Astrocyte of the spinal cord (primary cell): ENCODE measurements at places on chromosomes 1 and 21.
A peak's percentile ranks its signal among the peaks of the same experiment; 100 is the strongest.

- no peak for DNase-seq
These were observed 940 bp upstream of the USF1 start for GRCh38 chr1:161046605-161047228.

- DNase-seq: no peak
These were observed 12.8 kb upstream of the COG2 start for GRCh38 chr1:230629511-230629910.

- no peak for DNase-seq
These were observed 566.1 kb downstream of the PTPRU start for GRCh38 chr1:29802181-29803068.

DNA sequence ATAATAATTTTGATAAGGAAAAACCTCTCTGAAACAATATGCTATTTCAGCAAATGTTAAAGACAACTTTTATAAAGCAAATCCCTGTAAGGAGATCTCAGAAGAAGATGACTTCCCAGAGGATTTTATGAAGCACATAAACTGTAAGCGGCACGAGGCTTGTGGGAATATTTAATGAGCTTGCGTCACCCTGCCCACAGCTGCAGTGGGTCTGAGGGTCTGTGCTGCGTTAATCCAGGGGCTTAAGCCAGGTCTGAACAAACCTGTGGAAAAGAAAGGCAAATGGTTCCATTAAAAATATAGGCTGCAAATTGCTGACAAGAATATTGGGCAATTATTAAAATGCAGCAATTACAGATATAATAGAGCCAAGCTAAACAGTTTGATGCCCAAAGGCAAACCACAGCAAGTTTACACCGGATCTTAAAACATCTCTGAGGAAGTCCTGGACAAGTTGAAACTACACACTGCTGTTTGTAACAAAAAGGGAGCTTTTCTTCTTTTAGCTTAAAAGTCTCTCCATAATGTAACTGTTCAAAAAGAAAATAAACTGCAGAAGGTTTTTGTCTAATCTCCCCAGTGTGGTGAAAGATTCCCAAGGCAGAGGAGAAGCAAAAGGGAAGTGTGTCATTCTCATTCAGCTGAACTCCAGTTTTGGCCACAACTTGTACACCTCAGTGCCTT lies 21.8 kb downstream of the TGFBR3 start:
- DNase-seq: peak; percentile 43

- DNase-seq: peak; percentile 40
These were observed 52.8 kb downstream of the CAPN2 start for GRCh38 chr1:223765036-223765718.

DNA sequence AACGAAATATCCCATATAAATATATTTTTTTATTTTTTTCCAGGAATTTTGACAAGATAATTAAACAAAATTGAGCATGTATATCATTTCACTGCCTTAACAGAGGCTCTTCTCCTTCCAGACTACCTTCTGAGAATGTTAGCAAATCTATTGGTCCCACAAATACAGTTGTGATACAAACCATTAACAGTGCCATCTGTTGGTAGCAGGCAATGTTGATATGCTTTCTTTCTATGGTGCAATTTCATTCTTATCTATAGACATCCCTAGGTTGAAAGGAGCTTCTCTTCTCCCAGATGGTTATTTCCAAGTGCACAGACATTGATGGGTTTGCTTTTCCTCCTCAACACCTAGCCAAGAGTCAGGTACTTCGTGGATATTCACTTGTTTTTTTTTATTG lies 303.6 kb downstream of the USH2A start:
- DNase-seq: peak; percentile 38

- DNase-seq: no peak
These were observed 30.5 kb downstream of the OTUD7B start for GRCh38 chr1:149979972-149980540.

GRCh38 chr1:8790478-8790877 lies 27.0 kb downstream of the RERE start:
- DNase-seq: no peak

GRCh38 chr1:84208935-84209334 lies 64.9 kb downstream of the PRKACB start:
- no peak for DNase-seq

GRCh38 chr1:96445302-96445701 lies 276.3 kb upstream of the PTBP2 start:
- no peak for DNase-seq

DNA sequence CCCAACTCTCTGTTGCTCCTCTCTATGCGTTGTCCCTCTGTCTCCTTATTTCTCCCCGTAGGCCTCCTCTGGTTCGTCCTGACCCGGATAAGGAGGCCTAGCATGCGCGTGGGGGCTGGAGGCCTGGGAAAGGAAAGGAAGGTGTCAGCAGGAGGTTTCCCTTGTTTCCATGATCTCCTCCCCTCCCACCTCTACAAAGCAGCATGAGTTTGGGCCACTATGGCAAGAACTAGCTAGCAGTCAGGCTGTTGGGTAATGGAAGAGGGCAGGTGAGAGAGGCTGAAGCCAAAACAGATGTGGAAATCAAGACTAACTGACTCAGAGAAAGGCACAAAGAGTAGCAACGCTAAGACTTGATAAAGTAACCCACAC lies 687 bp upstream of the SEMA6C start:
- DNase-seq: no peak

DNA sequence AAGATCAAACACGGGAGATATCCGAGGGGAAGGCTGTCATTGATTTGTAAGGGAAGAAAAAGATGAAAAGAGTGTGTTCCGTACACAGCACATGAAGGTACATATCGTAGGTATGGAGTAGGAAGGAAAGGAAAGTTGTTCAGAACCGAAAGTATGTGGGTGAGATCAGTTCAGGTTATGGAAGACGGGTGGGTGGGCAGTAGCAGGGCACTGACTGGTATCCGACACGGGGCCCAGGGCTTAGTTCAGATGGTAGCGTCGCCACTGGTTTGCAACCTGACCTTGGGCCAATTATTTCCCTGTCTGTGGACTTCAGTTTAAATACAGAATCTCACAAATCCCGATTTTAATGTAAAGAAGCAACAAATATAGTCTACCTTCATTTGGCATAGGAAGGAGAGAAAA lies 27.8 kb upstream of the A3GALT2 start:
- no peak for DNase-seq

DNA sequence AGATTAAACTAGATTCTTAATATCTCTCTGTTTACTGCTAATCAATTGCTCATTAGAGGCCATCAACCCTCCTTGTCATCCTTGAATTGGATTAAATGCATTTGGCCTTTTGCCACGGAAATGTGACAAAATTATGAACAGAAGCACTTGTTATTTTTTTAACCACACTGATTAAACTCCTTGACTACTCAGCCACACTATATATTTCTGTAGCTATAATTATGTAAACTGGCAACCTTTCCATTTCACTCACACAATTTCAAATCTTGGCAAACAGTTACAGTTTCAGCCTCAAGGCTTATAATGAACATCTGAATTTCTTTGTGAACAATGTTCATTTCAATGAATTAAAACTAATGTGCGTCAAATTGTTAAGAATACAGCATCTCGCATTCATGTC lies 10.1 kb downstream of the ADAMTS5 start:
- no peak for DNase-seq

- peak; percentile 80 for DNase-seq
These were observed 30.6 kb upstream of the CTPS1 start for GRCh38 chr1:40948741-40949443.

- DNase-seq: no peak
These were observed 274.9 kb downstream of the NUF2 start for GRCh38 chr1:163596541-163597258.

GRCh38 chr1:35619237-35620121 lies 21.8 kb downstream of the PSMB2 start:
- DNase-seq: no peak

DNA sequence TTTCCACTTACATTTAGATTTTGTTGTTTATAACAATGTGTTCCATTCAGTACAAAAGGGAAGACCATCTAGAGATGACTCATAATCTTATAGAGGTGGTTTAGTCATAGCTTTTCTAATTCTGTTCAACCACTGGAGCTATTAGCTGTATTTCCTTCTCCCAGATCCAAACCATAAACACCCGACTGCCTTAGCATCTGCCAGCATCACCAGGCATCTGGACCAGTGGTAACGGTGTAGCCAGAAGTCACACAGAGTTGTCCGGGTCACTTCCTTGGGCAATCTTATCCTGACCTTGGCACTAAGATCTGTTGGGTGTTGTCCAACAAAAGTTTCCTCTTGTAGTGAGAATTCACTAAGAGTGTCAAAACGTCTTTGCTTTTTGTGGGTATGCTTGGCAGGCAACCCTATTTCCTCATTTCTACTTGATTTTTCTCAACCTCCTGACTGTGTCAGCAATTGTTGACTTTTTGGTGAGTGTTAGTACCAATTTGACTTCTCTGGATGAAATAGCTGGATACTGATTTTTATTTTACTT lies 372.1 kb upstream of the B3GALT2 start:
- peak; percentile 96 for DNase-seq

DNA sequence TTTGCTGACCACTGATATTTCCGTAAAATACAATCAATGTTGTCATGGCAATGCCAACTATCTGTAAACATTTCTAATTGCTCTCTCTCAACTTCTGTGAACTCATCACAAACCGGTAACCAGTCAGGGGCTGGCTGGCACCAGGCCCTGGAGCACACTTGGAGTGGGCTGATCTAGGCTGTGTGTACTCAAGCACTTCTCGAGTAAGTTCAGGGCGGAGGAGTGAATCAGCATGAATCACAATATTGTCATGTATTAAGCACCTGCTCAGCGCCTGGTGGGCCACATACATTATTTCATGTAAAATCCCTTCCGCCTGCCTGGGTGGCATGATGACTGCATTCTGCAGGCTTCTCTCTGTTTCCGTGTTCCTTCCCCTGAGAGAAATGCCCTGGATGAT lies 212.4 kb downstream of the FOXD2 start:
- DNase-seq: peak; percentile 86

DNA sequence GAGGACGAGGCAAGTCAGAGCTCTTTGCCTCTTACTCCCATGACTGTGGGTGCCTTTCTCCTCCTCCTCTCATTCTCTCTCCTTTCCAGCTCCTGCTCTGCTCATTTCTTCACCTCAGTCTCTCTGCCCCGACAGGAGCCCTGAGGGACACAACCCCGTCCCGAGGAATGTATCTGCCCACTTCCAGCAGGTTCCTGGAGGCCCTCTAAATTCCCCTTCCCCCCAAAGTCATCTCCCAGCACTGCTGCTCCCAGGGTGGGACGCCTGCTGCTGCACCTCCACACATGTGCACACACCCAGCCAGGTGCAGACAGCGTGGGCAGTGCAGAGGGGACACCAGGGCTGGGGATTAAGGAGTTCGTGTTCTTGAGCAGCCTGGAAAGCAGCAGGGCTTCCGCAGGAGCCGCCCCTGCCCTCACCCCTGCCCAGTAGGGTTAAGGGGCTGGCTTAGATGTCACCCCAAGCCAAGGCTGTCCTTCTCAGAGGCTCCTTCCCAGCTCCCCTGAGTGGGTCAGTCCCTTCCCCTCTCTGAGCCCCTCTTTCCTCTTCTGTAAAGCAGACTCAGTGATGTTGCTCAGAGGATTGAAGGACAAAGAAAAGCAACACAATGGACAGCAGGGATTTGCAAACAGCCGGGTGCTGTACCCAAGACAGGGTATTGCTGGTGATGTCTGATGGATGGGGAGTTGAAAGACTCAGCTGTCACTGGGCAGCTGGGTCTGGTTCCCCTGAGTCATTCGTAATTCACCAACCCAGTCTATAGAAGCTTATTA lies 346.0 kb downstream of the MATN1 start:
- DNase-seq: no peak

- DNase-seq: no peak
These were observed 6.3 kb upstream of the INAVA start for GRCh38 chr1:200888349-200888838.

DNA sequence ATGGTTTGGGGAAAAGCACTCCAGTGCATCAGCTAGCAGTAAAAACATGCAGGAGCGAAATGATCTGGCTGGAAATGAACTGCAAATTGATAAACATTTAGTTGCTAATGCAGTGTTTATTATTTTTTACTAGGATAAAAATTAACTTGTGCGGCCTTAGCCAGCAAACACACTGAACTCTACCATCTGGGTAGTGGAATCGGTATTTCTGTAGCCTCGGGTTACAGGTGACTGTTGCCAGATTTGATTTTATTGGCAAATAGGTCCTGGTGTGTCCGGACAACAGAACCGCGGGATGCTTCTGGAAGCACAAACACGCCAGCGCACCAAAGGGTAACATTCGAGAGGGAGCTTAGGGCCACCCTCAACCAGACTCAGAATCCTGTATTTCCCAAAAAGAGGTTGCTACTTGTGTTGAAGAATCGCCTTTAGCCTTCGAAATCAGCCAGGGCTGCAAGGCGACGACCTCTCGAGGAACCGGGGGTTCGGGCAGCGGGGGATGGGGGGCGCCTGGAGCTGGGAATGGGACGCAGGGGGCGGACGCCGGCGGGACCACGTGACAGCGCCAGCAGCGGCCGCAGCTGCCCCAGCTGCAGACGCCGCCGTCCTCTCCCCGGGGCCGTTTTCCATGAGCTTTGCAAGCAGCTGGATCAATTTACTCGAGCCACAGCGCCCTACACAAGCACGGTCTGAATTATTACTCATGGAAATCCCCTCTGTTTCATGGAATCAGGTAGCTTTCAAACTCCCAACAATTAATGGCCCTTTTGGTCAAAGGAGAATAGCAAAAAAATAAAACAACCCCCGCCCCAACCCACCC lies 158.8 kb downstream of the TOMM20 start:
- DNase-seq: peak; percentile 93

GRCh38 chr1:180503280-180503862 lies 994 bp upstream of the ACBD6 start:
- no peak for DNase-seq

DNA sequence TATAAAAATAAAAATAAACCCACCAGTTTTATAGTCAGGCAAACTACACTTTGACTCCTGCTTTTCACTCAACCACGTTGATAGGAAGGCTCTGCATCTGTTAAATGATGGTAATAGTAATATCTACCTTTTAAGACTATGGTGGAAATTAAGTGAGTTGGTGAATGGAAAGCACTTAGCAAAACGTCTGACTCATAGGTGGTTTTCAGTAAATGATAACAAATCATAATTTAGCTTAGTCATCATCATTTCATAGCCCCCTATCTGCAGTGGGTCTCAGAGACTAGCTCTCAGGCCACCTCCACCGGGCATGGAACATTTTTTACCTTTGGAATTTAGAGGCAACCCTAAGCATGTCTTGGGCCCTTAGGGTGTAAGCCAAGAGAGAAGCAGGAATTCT lies 160.0 kb downstream of the PDE4B start:
- peak; percentile 24 for DNase-seq

GRCh38 chr1:4172644-4173599 lies 272.9 kb upstream of the C1orf174 start:
- no peak for DNase-seq

- peak; percentile 95 for DNase-seq
These were observed 88.0 kb upstream of the SLFNL1 start for GRCh38 chr1:41109310-41110197.

DNA sequence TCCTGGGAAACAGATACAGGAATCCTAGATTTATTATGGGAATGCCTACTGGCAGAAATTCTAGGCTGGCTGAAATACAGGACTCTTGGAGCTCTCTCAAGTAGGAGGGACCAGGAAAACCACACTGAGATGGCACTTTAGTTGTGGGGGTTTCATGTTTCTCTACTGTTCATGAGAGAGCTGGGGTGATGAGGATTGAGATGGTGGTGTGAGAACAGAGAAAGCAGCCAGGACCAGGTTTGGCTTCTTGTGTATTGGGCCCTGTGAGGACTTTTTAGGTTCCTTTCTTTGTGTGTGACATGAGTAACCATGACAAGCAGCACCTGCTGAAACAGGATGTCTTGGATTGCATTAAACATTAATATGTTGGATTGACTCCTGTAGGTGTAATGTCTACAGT lies 4.9 kb downstream of the ARID1A start:
- peak; percentile 53 for DNase-seq
